ENCODE measurements at places on chromosomes 13 and 19.

- DNase-seq, result no peak
Observed at GRCh38 chr19:1261538-1261797, 7.7 kb upstream of the CIRBP start.

- no peak for DNase-seq
Observed at GRCh38 chr19:13133241-13133870, 15.3 kb downstream of the NACC1 start.

- DNase-seq, result no peak
Observed at GRCh38 chr19:55095260-55096060, 19.8 kb downstream of the EPS8L1 start.

GRCh38 chr19:19342086-19343015, 21.7 kb downstream of the MAU2 start:
- DNase-seq, result no peak

GRCh38 chr13:105346141-105346775, 1189.2 kb downstream of the EFNB2 start:
- no peak for DNase-seq

DNA sequence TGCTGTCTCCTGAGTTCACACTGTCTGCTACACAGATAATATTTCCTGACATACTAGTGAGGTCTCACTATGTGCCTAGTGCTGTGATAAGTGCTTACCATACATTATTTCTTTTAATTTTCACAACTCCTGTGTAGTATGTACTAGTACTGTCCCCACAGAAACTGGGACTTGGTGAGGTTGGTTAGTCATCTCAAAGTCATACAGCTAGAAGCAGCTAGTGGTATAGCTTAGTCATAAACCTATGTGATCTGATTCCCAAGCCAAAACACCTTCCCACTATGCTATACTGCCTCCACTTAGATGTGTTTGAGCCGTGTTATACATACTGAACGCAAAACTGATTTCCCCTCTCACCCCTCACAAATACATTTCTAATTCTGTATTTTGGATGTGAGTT, 10.5 kb downstream of the MTMR6 start:
- no peak for DNase-seq

DNA sequence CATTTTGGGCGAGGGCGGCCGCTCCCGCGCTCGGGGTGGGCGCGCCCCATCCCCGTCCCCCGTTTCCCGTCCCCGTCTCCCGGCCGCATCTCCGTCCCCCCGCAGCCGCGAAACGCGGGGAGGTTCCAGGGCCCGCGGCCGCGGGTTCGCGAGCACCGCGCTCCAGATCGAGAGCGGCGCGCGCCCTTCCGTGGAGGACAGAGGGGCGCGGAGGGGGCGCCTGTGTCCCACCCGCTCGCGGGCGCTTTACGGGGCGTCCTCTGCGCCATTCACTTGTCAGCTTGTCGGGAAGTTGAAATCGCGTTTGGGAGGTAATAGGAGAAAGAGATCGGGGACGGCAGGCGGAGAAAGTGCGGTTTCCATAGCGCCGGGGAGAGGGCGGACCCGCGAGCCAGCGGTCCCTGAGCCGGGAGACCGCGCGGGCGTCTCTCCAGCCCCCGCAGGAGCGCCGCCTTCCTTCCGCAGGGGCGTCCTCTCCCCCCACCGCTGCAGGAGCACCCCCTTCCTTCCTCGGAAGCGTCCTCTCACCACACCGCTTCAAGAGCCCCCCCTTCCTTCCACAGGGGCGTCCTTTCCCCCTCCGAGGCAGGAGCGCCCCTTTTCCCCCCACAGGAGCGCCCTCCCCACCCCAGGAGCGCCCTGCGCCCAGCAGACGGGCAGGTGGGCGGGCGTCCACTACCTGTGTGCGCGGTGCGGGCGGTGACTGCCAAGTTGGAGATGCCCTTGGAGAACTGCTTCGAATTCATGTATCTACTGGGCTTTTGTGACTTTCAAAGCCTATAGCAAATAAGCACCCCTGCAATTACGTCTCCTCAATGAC, 962 bp upstream of the IRS2 start:
- DNase-seq, result peak; percentile 29

DNA sequence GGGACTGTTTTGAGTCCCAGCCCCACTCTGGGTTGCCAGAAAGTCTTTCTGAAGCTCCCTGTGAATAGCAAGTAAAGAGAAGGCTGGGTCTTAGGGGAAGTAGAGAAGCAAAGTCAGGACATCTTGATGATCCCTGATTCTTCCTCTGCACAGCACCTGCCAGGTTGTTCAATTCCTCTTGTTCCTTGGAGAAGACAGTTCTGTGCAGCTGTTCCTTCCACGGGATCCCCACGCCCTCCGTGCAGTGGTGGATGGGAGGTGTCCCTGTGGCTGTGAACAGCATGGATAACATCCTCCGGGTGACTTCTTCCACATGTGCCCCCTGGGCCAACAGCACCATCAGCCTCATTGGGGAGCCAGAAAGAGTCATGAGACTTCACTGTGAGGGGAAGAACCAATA, 29.1 kb upstream of the IGLON5 start:
- no peak for DNase-seq

DNA sequence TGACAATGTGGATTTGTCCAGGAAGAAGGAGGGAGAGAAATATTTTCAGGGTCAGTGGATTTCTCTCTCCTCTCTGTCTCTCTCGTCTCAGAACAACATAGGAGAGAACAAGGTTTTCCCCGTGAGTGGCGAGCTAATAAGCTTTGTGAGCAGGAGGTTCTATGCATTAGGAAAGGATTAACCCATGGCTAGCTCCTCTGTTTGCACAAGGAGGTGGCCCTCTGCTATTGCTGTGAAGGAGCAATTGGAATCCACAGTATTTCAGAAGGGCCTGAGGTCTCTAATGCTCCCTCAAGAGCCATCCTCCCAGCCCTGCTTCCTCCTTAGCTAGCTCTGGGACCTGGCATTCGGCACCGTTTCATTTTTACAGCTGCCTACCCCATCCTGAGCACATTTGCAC, 288.9 kb upstream of the MAB21L1 start:
- DNase-seq, result no peak

- no peak for DNase-seq
Observed at GRCh38 chr13:93004919-93005318, 221.7 kb upstream of the GPC6 start.

GRCh38 chr19:41352609-41353465, 885 bp downstream of the TGFB1 start:
- peak; percentile 67 for DNase-seq

DNA sequence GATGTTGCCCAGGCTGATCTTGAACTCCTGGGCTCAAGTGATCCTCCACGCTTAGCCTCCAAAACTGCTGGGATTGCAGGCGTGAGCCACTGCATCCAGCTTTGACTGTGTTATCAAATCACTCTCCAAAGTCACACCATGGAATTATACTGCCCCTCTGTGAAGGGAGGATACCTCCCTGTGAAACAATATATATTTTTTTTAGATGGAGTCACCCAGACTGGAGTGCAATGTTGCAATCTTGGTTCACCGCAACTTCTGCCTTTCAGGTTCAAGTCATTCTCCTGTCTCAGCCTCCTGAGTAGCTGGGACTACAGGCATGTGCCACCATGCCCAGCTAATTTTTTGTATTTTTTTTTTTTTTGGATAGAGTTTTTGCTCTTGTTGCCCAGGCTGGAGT, 7.7 kb downstream of the TYK2 start:
- DNase-seq, result no peak

DNA sequence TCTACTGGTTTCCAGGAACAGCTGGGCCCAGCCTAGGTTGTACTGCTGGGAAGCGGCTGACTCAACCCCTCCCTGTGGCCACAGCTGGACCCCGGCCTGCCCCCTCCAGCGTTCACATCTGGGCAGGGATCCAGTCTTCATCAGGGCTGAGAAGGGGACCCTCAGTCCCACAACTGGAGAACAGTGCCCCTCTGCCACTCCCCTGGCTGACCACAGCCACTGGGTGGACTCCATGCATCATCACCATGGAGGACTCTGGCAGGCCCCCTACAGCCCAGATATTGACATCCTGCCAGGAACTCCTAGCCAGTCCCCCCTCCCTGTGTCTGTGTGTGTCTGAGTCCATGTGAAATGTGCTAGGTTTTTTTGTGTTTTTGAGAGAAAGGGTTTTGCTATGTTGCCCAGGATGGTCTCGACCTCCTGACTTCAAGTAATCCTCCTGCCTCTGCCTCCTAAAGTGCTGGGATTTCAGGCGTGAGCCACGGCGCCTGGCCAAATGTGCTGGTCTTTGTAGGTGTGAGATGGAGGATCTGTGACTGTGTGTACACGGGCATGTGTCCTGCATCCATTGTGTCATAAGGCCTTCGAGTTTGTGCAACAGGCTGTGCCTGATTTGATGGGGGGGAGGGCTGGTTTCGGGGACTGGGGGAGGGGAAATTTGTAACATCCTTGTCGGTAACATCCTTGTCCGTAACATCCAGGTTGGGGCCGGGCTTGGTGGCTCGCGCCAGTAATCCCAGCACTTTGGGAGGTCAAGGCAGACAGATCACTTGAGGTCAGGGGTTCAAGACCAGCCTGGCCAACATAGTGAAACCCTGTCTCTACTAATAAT, 4.0 kb upstream of the HOOK2 start:
- no peak for DNase-seq

GRCh38 chr13:33345842-33346241, 60.3 kb upstream of the STARD13 start:
- no peak for DNase-seq

- no peak for DNase-seq
Observed at GRCh38 chr13:60754211-60755090, 357.4 kb downstream of the TDRD3 start.

DNA sequence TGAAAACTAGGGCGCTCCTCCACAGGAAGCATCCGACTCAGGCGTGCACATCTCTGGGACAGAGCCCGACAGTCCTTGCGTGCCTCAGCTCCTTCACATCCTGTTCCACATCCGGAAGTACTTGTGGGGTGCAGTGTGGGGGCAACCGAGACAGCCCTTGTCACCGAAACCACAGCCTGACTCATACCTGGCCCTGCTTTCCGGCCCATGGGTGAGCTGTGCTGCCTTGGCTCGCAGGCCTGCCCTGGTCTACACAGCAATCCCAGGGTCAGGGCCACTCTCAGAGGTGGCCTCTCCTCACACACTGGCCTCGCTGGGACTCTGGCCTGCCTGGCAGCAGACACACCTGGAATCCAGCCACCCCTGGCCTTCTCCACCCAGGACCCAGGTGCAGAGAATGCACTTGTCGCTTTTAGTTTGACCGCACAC, 100.4 kb downstream of the STK24 start:
- DNase-seq, result peak; percentile 68

DNA sequence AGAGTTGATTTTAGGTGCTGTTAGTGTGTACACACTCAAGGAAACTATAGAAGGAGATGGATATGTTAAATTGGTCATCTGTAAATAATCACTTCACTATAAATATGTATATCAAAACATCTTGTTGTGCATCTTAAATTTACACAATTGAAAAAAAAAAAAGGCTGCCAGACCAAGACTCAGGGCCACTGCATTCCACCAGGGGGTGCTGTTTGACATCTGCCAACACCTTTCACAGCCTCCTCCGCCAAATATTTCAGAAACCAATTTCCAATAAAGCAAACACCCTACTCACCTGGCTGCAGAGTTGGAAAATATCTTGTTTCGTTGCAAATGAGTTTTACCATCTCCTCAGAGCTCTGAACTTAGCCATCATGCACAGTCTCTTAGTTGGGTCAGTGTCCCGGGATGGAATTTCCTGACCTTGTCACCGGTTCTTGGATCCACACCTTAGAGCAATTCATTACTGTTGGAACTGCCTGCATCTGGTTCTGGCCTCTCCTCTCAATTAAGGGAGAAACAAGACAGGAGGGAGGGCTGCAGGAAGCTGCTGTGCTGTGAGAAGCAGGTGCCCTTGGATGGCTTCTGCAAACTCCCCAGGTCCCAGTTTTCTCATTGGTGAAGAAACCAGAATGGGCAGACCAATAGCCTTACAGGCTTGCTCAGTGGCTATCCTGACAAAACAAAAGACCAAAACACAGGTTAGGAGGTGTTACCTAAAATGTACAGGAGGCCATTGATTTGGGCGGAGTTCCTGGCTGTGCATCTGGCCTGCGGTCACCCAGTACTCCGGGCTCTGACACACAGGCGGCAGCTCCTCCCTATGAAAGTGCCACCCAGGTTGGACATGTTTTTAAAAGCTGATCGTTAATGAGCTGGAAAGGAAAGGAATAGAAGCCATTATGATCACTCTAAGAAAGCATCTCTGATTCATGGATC, 746.6 kb downstream of the UQCRFS1 start:
- no peak for DNase-seq

DNA sequence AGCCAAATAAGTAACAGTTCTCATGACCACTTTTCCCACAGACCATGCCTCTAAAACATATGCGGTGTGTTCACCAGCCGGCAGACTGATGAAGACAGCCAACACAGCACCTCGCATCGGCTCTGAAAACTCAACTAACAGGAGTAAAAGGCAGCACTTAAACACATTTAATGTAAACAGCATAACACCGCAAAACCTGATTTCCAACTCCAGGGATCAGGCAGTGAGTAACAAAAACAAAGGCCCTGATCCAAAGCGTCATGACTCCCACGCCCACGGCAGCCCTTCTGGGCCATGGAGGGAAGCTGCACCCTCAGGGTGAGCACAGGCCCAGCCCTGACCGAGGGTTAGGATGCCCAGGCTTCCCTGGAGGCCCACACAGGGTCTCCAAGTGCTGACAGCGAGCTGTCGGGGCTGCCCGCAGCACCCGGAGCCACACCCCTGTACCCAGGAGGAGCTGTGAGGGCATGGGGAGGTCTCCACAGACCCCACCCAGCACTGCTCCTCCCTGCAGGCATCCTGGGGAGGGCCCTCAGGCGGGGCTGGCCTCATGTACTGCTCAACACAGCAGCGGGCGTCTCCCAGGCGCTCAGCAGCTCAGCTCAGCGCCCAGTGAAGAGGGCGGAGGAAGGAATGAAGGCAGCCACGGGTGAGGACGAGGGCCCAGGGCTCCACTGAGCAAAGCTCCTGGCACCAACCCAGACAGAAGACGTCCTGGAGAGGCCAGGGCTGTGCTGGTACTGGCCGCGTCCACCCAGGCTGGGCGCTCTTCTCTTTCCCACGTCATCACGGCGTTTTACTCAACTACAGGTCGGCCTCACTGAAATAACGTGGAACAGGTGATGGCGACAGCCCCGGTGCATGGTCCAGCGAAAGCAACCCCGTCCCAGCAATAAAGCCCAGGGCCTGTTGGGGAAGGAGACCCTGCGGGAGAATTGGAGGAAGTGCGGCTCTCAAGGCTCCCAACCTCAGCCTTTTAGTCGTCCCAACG, 53.7 kb downstream of the RASA3 start:
- no peak for DNase-seq

DNA sequence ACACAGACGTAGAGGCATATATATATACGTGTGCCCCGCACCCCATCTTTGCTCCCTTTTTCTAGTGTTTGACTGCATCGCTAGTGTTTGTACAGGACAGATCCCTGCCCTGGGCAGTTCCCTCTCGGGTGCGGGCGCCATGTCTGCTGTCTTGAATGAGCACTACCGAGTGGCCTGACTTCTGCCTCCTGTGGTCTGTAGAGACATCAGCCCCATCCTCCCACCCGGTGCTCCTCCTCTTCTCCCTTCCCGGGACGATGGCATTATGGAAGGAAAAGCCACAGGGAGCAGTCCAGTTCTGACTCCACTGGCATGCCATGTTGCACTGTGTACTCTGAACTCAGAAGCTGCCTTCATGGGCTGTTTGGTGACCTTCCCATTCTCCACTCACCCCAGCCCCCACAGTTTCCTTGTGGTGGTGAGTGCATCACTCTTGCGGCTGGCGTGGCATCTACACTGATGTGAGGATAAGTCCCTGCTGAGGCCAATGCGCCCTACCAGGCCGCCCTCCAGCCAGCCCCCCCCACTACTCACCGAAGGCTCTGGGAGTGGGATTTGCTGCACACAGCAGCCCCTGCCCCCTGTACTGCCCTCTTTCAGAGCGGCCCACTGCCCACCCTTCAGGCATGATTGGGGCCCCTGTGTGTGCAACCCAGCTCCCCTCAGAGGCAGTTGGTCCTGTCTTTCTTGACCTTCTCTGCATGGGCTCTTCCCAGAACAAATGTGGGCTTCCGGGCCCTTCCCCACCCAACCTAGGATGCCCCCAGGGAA, 25.2 kb downstream of the TDRD12 start:
- no peak for DNase-seq

Measured in T-helper 17 cell (primary cell).